Stimulated activated CD4-positive, alpha-beta T cell treated with anti-CD3 and anti-CD28 coated beads, TNF-alpha, amount 100 ng/mL, for 1 hour (primary cell): ENCODE measurements at places on chromosomes 5 and 9.

DNA sequence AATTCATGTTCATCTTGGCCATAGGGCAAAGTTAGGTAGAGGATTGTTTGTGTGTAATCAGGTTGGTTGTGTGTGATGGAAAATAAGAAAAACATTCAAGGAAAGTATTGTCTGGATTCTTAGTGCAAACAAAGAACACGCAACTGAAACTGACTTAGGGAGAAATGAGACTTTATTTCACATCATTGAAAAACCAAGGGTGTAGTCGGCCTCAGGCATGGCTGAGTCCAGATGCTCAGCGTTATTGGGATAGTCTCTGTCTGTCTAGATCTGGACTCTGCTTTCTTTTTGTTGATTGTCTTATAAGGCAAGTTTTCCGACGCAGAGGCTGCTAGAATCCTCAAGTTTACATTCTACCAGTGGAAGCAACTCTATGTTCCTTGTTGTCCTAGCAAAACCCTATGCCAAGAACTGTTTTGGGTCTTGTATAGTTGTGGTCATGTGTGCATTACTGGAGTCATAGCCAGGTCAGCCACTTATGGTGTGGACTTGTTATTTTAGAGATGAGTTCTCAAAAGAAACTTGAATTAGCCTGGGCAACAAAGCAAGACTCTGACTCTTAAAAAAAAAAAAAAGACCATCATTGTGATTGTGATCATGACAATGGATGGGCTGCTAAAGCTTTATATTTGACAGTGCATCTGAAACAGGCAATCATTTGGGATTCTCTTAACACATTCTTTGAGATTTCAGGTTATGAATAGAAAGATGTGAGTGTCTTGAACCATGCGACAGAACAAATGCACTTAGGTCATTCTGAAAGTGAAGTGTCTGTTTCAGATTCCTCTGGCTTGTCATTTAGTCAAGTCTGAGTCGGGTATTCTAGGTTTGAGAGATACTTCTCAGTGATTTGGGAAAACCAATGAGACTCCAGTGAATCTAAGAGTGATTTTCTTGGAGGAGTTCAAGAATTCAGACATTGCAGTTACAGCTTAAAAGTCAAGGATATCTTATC is 82.6 kb downstream of the DOCK2 start:
- no peak for DNase-seq

DNA sequence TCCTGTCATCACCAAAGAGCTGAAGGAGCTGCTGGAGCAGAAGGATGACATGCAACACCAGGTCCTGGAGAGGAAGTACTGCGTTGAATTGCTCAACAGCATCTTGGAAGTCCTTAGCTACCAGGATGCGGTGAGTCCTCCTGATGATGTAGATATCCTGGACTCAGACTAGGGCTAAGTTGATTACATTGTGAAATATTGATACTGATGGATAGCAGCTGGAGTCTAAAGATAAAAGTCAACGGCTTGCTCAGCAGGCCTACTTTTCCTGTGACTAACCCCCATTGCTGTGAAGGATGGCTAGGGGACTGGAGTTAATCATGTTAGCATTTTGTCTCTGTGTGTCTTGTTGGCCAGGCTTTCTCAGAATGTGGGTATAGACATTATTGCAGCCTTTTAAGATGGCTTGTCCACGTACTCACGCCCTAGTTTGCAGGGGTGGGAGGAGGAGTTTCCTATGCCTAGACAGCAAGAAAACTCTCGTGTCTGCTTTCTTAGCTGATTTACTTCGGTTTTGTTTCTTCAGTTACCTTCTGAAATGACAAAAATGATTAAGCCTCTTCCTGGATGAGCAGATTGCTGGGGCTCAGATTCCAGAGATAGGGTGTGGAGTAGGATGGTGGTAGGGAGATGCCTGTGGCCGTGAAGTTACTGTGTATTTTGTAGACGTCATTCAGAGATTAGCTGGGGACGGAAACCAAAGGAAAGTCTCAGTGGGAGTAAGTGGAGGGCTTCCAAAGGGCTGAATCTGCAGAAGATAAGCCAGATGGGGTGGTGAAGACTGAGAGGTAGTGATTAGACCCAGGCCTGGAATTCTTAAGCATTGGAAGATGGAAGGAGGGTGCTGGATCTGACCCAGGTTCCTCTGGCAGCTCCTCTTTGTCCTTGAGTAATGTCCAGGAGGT is 166.3 kb downstream of the DOCK2 start:
- DNase-seq, result no peak

DNA sequence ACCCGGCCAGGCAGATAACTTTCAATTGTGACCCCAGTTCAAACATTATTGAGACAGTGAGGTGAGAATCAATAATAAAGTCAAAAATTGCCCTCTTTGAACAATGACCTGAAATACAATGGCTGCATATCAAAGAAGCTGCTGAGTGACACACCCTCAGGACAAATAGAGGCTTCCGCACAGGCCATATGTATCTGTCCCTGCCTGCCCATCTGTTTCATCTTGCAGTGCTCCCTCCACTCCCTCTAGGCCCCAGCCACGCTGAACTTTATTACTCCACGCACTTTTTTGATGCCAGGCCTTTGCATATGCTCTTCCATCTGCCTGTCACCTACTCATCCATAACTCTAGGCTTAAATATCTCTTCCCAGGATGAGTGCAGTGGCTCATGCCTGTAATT is 15.9 kb upstream of the PFDN1 start:
- no peak for DNase-seq

- DNase-seq, result no peak
Observed at GRCh38 chr5:2534251-2534650, 217.2 kb downstream of the IRX2 start.

GRCh38 chr9:98410185-98410697 is 154.8 kb upstream of the TBC1D2 start:
- no peak for DNase-seq

GRCh38 chr9:90505695-90506094 is 136.9 kb downstream of the DIRAS2 start:
- DNase-seq, result no peak

- DNase-seq, result no peak
Observed at GRCh38 chr5:115214541-115214940, 44.8 kb upstream of the TRIM36 start.

GRCh38 chr9:137880976-137881530 is 3.5 kb downstream of the CACNA1B start:
- no peak for DNase-seq
